ENCODE measurements at places on chromosomes 16 and 17.

DNA sequence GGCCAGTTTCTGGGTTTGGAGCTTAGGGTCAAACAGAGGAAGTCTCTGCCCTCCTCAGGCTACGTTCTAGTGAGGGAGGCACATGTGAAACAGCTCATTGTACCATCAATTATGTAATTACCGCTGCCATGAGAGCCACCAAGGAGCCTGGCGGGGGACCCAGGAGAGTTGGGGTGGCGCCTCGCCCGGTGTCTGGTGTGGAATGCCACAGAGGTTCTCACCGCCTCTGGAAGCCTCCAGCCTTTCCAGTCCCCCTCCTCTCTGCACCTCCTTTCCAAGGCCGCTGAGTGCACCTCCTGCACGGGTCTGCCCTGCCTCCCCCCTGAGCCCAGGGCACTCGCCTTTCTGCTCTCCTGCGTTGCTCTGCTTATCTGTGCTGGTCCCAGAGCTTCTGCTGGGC is 51.4 kb downstream of the SREBF1 start:
- DNase-seq, result no peak

GRCh38 chr17:62690168-62690897 is 62.9 kb downstream of the MRC2 start:
- peak; percentile 37 for DNase-seq

GRCh38 chr16:56986361-56986760 is 3.0 kb upstream of the NLRC5 start:
- DNase-seq, result no peak

- DNase-seq, result no peak
Measured at GRCh38 chr17:74807925-74808324, 31.8 kb upstream of the NAT9 start.

- DNase-seq, result no peak
Measured at GRCh38 chr16:9122969-9123368, 31.5 kb downstream of the HAPSTR1 start.

DNA sequence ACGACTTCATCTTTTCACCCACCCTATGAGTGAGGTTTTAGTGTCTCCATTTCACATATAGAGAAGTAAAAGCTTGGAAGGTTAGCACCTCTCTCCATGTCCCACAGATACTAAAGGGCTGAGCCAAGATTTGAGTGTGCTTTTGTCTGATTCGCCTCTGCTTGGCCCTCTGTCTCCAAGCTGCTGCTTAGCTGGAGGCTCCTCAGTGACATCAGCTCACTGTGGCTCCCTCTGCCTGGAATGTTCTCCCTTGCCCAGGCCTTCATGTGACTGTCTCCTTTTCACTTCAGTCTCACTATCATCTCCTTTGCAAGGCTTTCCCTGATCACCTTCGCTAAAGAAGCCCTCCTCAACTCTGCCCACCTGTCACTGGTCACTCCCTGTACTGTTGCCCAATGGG is 84.5 kb upstream of the HSBP1 start:
- DNase-seq, result no peak

- DNase-seq, result no peak
Measured at GRCh38 chr16:311725-312124, 28.8 kb downstream of the PDIA2 start.

GRCh38 chr17:824378-824777 is 42.2 kb downstream of the MRM3 start:
- DNase-seq, result no peak

GRCh38 chr17:750431-751037 is 1.5 kb downstream of the GEMIN4 start:
- DNase-seq, result no peak

- DNase-seq, result no peak
Measured at GRCh38 chr16:55672471-55672870, 16.7 kb downstream of the SLC6A2 start.

DNA sequence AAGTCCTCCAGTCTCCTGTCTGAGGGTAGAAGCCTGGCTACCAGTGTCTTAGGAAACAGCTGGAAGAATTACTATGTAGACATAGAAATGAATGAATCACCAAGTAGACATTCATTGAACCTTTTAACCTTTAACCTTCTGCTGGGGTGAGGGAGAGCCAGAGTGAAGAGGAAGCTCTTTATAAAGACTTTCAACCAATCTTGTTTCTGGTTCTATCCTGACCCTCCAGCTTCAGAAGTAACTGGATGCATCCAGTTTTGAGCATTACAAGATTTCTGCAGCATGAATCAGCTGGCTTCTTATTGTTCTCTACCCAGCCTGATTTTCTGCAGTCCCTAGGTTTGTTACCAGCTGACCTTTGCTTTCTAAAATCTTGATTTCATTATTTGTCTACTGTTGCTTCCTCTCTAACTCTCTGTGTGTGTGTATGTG is 8.5 kb downstream of the TEKT1 start:
- DNase-seq, result no peak

DNA sequence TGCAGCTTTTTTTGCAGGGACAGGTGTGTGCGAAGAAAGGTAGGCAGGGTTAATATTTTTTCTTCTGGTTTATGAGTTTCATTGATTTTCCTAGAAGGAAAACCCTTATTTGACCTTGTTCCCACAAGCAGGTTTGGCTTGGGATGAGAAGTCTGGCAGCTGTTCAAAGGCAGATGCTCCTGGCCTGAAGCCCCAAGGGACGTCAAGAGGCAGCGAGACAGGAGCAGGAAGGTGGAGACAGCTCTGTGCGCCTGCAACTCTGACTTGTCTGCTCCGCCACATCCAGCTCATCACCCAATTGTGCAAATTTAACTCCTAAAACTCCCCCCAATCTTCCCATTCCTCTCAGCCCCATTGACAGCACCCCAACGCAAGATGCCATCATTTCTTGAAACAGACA is 136.8 kb upstream of the XYLT1 start:
- DNase-seq, result no peak

- no peak for DNase-seq
Measured at GRCh38 chr17:30964876-30965275, 6.0 kb upstream of the RNF135 start.

- no peak for DNase-seq
Measured at GRCh38 chr16:31107465-31107867, 720 bp upstream of the BCKDK start.

DNA sequence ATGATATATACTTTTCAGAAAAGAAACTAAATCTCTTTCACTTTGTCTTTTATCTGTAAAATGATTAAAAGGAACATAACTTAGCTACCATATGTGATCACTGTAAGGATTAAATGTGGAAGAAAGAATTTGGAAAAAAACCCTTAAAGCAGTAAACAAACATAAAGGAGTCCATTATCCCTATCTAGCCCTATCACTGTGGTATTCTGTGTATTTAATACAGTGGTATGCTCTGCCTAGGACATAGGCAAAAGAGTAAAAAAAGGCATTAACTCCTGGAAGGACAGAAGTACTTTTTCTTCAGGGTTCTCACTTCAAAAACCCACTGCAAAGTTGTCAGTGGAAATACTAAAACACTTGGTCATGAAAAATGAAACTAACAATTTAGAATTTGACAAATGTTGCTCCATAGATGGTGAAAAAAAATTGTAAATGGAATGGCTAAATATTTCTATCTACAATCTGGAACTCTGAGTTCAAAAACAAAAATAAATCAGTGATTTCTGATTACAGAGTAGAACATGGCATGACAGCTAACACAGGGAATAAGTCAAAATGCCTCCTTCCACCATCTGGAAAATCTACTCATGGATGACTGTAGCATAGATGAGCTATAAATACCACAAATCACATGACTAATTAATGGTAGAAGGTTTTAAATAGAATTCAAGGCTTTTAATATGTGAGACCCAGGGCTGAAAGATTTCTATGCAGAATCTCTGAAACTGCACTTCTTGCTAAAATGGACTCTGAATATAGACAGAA is 140.1 kb downstream of the ITFG1 start:
- no peak for DNase-seq

DNA sequence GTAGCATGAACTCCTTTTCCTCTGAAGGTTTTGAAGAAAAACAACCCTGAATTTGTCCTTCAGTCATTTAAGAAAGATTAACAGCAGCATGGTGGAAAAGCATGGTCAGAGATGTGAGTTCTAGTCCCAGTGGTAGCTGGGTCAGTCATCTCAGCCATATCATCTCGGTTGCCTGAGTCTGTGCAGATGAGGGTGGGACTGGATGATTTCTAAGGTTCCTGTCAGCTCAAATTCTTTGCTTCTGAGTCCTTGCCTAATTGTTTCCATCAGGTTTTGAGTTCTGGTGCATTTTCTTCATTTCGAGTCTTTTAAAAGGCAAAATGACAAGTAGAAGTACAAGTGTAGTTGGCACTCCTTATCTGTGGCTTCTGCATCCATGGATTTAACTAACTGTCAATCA is 63.9 kb downstream of the TNRC6C start:
- no peak for DNase-seq

- no peak for DNase-seq
Measured at GRCh38 chr17:70313086-70313852, 143.9 kb downstream of the KCNJ2 start.

GRCh38 chr17:66551839-66552238 is 249.4 kb downstream of the PRKCA start:
- no peak for DNase-seq

DNA sequence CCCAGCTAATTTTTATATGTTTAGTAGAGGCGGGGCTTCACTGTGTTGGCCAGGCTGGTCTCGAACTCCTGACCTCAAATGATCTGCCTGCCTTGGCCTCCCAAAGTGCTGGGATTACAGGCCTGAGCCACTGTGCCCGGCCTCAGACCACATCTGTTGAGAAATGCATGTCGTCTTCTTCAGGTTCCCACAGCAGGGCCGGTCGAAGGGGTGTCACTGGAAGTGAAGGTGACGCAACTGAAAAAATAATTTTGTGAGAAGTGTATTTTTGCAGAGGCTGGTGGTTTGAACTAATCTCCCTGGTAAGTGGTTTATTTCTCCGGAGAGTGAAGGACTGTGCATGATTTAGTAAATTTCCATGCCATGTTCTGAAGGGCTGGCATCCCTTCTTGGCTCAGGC is 33.4 kb upstream of the IL34 start:
- no peak for DNase-seq

- peak; percentile 68 for DNase-seq
Measured at GRCh38 chr17:18321309-18321708, 6.2 kb downstream of the SMCR8 start.

GRCh38 chr17:69404399-69404798 is 10.1 kb upstream of the MAP2K6 start:
- DNase-seq, result no peak

DNA sequence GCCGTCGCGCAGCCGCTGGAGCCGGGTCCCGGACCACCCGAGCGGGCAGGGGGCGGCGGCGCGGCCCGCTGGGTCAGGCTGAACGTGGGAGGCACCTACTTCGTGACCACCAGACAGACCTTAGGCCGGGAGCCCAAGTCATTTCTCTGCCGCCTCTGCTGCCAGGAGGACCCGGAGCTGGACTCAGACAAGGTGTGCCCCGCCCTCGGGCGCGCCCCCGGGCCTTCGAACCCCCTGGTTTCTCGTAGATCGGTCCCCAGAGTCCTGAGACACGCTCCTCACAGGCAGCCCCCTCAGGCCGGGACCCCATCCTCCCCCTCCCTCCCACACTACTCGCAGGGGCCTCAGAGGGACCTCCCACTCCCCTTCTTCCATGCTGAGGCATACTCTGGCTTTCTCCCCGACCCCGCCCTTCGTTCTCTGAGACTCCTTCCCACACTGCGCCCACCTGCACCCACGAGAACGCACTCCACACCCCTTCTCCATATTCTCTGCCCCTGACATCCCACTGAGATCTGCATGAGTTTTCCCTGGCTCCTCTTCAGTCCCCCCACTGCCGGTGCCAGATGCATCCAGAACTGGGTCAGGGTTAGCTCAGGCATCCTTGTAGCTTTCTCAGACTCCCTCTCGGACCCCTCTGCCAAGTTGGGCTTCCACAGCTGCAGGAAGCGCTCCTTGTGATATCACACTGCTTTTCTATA is 523 bp downstream of the KCTD2 start:
- no peak for DNase-seq

GRCh38 chr17:67573987-67574657 is 143.6 kb upstream of the NOL11 start:
- DNase-seq, result no peak

DNA sequence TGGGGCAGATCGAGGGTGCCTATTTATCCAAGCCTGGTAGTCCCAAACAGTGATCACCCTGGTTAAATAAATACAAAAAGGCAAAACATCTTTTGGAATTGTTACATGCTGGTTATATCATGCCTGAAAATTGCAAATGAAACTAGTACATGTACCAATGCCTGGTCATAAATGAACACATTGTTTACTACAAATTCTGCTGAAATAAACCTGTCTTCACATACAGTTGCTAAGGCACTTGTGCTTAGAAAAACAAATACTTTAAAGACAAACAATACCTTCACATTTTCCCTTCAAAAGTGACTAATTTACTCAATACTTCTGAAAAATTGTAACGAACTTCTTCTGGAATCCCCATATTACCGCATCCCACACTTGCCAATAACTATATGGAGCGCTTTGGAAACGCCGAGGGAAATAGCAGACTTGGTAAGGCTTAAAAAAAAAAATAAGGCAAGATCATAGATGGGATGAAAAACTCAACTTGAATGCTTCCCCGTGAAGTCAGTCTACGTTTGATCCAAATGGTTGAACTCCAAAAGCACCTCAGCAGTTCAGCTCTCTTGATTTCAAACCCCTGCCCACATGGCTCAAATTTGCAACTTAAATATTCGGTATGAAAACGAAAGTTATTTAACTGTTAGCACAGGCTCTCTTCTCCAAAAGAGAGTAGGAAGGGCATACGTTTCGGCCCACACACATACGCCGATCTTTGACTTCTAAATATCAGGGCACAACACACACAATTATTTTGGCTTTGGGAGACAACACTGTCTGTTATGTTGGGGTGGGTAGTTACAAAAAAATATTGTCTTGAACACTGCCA is 264.5 kb downstream of the NTN1 start:
- DNase-seq, result no peak

- DNase-seq, result no peak
Measured at GRCh38 chr16:87638736-87639135, 36.4 kb downstream of the JPH3 start.

GRCh38 chr17:37478187-37478586 is 11.5 kb upstream of the DUSP14 start:
- no peak for DNase-seq

GRCh38 chr16:26524281-26524680 is 542.4 kb upstream of the C16orf82 start:
- no peak for DNase-seq

- peak; percentile 89 for DNase-seq
Measured at GRCh38 chr17:15262291-15263205, 2.6 kb downstream of the PMP22 start.

- DNase-seq, result no peak
Measured at GRCh38 chr16:64361753-64362152, 760.1 kb downstream of the CDH11 start.

- no peak for DNase-seq
Measured at GRCh38 chr17:47257651-47258339, 4.2 kb downstream of the ITGB3 start.

- DNase-seq, result peak; percentile 1
Measured at GRCh38 chr16:27251541-27252205, 16.9 kb downstream of the NSMCE1 start.

DNA sequence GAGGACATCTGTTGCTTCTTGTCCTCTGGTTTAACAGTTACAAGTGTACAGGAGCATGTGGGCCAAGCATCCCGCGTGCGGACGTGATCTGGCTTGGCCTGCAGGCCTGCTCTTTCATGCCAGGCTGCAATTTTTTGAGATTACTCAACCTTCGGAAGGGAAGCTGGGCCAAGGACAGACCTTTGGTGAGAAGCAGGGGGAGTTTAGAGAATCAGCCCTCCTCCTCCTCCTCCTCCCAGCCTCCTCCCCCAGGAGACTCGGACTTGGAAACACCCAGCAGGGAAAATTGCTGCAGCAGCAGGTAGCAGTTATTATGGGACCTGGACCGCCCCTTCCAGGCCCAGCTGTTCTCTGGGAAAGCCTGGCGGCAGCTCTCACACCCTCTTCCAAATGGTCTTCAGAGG is 5.1 kb upstream of the KLHL36 start:
- DNase-seq, result no peak
